Esophagus squamous epithelium (tissue), 5 donors: ENCODE measurements at places on chromosomes 4 and X.

GRCh38 chr4:110164856-110165255, 33.6 kb downstream of the ELOVL6 start:
- no peak for DNase-seq

DNA sequence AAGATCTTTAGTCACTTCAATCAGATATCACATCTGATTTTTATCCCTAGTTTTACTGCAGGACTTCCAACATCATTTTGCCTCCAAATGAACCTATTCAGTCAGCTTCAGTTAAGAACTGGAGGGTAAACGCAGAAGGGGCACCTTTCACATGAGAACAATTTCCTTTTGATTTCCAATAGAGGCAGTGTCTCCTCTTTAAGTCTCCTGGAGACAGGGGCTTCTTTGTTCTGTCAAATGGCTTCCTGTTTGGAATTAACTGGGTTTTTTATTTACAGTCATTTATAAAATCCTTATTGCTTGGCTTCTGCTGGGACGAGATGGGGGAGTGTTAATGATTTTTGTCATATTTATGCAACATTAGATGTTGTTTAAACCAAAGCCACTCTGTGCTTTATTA, 164.0 kb downstream of the STK32B start:
- no peak for DNase-seq

DNA sequence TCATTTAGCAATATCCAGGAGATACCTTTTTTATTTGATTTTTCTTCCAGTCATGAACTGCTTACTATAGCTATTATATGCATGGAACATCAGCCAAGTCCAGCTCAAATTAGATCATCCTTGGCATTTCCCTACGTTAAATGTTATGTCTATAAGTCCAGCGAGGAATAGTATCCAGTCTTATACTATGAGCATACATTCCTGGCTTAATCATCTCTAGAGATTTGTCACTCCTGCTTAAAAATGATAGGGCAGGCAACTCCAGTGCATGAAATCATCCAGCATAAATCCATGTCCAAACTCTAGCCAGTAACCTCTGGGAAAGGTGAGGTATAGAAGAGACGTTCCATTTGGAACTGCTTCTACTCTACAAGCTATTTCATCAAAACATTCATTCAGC, 126.7 kb upstream of the VCX2 start:
- no peak for DNase-seq

DNA sequence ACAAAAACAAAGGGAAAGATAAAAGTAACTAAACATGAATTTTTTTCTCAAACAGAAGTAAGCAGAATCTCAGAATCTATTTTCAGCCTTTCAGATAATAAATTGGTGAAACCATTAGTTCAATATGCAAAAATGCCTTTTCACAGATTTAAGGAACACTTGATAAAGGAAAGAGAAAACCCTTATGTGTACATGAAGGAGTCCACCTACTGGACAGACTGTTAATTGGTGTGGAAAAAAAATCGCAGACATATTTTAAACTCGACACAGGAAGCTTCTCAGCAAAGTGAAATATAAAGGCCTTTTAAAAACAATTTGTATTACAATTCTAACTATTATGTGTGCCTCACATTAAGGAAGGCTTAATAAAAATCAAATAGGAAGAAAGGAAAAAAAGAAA, 22.3 kb downstream of the COX7B2 start:
- DNase-seq, result no peak

DNA sequence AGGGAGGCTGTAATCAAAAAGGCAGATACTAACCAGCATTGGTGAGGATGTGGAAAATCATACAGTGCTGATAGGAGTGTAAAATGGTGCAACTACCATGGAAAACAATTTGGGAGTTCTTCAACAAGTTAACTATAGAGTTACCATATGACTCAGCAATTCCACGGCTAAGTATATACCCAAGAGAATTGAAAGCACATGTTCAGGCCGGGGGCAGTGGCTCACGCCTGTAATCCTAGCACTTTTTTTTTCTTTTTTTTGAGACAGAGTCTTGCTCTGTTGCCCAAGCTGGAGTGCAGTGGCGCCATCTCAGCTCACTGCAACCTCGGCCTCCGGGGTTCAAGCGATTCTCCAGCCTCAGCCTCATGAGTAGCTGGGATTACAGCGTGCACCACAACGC, 15.0 kb upstream of the CD99L2 start:
- DNase-seq, result no peak

DNA sequence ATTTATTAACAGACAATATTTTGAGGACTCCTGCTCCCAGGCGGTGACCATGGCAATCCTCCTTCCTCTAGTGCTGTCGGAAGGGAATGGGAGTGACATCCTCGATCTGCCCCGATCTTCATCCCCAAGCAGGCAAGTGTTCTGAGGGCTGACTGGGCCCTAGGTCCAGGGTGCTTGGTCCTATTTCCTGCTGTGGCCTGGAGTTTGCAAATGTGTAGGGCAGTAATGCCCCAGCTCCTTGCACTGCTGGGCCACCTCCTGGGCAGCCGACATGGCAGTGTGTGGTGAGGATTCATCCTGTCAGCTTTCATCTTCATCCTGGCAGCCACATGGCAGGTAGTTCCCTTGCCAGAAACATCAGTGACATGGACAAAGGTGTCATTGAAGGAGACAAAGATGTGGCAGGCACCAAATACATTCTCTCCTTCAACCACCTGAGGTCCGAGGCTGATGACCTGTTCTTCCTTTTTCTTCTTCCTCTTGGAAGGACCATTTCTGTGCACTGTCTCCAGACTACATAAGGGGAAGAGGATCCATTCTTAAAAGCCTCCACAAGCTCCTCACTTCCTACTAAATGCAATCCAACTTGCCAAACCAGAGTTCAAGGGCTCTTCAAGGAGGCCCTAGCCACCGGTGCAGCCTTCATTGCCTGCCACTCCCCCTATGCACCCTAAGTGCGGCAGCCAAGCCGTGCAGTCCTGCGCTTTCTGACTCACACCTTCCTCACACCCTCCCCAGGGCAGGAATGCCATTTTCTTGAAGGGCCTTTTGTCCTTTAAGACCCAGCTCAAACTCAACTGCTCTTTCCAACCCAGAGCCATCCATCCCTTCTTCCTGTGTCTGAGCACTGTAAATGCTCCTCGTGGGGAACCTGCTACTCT, 65.7 kb downstream of the TMEM154 start:
- DNase-seq, result no peak

- no peak for DNase-seq
Observed at GRCh38 chrX:134774190-134775048, 116.1 kb upstream of the PLAC1 start.

GRCh38 chrX:44223150-44223549, 120.3 kb downstream of the EFHC2 start:
- no peak for DNase-seq

GRCh38 chr4:36241771-36242170, 2.5 kb downstream of the ARAP2 start:
- DNase-seq, result no peak

DNA sequence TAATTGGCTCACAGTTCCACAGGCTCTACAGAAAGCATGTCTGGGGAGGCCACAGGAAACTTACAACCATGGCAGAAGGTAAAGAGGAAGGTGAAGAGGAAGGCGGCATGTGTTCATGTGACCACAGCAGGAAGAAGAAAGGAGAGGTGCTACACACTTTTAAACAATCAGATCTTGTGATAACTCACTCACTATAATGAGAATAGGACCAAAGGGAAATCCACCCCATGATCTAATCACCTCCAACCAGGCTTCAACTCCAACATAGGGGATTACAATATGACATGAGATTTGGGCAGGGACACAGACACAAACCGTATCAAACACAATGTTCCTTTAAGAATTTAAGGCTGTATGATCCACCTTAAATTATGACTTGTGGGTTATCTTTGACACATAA, 10.5 kb upstream of the PGM2 start:
- no peak for DNase-seq

DNA sequence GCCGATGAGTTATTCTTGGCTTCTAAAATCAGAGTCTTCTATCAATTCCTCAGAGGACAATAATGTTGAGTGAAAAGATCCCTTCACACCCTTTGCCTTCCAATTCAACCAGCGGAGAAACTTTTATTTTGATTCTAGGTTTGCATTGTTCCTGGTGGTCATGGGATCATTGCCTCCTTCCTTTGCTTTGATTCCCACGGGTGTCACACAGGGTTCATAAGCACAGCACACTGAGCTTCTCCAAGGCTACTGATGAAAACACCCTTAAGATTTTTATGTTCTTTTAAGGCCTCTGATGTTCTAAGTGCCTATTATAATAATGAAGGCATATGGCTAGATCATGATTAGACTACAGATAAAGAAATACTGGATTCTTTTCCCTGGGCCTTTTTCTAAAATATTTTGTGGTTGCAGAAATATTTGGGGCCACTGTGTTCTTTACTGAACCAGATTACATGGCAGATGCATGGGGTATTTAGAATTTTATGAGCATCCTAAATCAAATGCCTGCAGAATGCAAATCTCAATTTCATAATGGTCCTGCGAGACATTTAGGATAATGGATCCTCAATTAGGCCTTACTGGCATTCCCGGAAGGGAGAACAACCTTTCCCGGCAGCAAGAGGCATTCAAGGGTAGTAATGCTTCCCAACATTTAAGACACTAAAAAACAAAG, 43.9 kb upstream of the FGFBP2 start:
- DNase-seq, result no peak

- DNase-seq, result no peak
Observed at GRCh38 chr4:30744386-30744785, 24.2 kb downstream of the PCDH7 start.

DNA sequence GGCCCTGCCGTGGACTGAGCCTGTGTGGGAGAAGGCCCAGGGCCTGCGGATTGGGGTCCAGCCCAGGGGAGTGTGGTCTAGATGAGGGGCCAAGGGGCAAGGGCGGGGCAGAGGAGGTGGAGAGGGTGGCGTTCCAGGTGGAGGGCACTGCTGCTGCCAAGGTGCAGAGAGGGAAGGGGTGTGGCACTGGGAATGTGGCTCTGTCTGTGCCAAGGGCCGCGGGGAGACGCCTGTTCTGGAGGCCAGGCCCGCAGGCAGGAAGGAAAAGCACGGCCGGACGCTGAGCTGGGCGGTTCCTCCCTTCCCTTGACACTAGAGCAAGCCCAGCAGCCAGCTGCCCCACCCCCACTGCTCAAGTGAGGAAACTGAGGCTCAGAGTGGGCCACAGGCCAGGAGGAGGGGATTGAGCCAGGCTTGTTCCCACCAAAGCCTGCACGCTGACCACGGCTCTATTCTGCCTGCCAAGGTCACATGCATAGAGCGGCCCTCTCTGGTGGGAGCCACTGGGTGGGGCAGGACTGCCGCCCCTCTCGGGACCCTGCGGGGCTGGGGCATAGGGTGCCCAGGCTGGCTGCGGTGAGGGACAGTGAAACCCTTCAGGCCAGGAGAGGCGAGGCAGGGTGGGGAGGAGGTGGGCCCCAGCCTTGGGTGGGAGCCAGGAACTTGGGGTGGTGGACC, 13.0 kb downstream of the SH3BP2 start:
- no peak for DNase-seq

GRCh38 chr4:1351854-1352566, 5.0 kb downstream of the UVSSA start:
- DNase-seq, result no peak

DNA sequence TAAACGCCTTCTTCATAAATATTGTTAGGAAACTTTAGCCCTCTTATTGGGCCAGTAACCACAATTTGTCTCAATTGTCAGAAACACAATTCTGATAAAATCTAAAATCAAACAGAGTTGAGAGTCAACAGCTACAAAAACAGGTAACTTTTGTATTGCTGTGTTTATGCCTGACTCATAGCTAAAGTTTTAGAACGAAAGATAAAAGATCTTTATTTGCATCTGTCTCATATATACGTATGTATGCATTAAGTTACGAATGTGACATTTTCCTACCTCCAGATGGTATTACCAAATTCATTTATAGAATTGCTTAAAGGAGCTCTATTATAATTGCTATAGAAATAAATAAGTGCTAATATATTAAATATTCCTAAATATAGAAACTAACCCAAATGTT, 887.9 kb upstream of the NDST4 start:
- no peak for DNase-seq

- DNase-seq, result no peak
Observed at GRCh38 chr4:15547392-15547791, 77.7 kb downstream of the CC2D2A start.

DNA sequence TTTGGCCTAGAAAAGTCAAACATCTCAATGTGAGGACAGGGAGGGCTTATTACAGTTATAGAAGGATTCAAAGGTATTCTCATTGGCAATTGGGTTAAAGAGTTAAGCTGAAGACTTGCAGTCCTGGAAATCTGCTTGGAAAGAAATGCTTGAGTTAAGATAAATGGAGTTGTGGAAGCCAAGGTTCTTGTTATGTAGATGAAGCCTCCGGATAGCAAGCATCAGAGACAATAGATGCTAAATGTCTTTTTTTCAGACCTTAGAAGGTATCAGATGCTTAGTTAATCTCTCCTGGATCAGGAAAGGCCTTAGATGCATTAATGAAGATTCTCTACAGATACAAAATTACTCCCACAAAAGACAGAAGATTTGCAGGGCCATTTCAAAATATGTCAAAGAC, 299.3 kb downstream of the CFAP47 start:
- DNase-seq, result no peak

- no peak for DNase-seq
Observed at GRCh38 chr4:31701256-31701655, 981.1 kb downstream of the PCDH7 start.

- no peak for DNase-seq
Observed at GRCh38 chrX:10726647-10727046, 106.3 kb upstream of the MID1 start.

- DNase-seq, result no peak
Observed at GRCh38 chrX:9231491-9231890, 197.6 kb upstream of the FAM9B start.

- no peak for DNase-seq
Observed at GRCh38 chr4:52862639-52863161, 583 bp downstream of the RASL11B start.
